Anterior cingulate cortex (tissue), 58 donors: ENCODE measurements at places on chromosomes 5 and 9.

GRCh38 chr5:4541334-4541733 lies 598.8 kb upstream of the ADAMTS16 start:
- no peak for DNase-seq

DNA sequence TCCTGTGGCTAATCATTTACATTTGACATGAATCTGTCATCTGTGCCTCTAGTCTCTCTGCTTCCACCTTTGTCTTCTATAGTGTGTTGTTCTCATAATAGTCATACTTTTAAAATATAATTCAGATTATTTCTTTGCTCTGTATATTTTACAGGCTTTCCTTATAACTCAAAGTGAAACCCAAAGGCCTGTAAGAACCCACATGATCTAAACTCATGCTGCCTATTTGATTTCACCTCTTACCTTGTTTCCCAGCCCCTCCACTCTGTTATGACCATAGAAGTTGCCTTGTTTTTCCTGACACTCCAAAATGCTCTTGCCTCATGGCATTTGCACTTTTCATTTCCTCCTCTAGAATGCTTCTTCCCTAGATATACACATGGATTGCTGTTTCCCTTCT lies 74.2 kb downstream of the COMMD10 start:
- no peak for DNase-seq

GRCh38 chr5:145856285-145856818 lies 16.5 kb downstream of the GRXCR2 start:
- DNase-seq, result peak; percentile 2

GRCh38 chr5:91119981-91120850 lies 262.9 kb downstream of the ARRDC3 start:
- DNase-seq, result no peak

GRCh38 chr5:60410427-60410826 lies 289.5 kb downstream of the DEPDC1B start:
- DNase-seq, result no peak

GRCh38 chr5:34620185-34620584 lies 35.9 kb upstream of the RAI14 start:
- no peak for DNase-seq

DNA sequence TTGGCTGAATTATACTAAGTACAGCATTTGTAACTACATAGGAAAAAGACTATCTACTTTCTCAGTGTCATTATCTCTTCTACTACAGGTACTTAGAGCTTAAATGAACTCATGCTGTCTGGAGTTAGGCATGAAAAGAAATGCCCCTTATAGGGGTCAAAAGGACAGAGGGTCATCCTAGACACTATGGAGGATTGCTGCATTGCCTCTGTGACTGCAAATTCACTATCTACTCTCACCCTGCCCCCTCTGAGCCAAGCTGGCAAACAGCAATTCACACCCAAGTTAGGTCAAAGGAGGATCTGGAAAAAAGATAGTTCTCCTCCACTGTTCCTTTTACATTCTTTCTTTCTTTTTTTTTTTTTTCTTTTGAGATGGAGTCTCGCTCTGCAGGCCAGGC lies 36.7 kb downstream of the ANKRD31 start:
- DNase-seq, result no peak

GRCh38 chr5:78751872-78752271 lies 103.3 kb upstream of the LHFPL2 start:
- no peak for DNase-seq

DNA sequence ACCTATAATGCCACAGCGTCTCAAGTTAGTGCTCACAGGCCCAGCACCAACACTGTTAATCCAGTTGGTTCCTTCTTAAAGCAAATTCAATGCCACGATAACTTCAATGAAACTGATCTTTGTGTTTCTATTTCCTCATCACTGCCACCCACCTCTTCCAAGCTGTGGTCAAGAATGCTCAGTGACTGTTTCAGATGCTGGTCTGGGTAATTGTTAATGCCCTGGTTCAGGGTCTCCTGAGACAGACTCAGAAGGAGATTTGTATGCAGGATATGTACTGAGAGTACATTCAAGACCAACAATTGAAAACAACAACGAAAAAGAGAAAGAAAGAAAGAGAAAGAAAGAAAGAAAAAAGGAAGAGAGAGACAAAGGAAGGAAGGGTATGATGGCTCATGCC lies 505.3 kb downstream of the TLE4 start:
- DNase-seq, result no peak

- DNase-seq, result no peak
These were observed 260.5 kb downstream of the GADD45G start for GRCh38 chr9:89865357-89865756.

GRCh38 chr5:95283022-95283615 lies 1.8 kb downstream of the MCTP1 start:
- DNase-seq, result no peak

DNA sequence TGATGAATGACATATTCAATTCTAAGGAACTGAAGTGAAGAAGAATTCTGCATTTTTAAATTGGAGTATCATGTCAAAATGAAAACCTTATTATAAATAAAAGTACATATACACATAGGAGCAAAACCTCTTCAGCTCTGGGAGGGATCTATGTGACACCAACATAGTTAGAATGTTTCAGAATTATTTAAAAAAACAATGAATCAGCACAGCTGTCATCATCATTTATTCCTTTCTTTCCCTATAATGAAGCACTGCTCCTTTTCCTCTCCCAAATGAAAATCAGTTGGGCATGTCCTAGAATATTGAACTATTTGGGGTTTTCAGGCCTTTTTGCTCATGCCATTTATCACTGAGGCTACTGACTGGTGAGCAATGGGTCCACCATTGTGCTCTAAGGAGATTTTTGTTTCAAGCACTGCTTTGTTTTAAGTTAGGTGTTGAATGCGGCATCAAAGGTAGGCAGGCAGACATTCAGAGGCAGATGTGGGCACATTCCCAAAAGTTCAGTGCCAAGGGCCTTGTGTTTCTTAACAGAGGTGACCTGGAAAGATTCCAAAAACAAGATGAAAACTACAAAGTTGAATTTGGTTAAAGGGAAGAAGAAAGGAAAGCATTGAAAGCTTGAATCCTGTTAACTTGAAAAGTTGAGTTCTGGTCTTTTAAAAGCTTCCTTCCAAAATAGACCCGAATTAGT lies 126.4 kb upstream of the ADAMTSL1 start:
- no peak for DNase-seq

- no peak for DNase-seq
These were observed 274.5 kb downstream of the NSG2 start for GRCh38 chr5:174320051-174320450.

GRCh38 chr5:167245868-167246267 lies 1045.6 kb upstream of the WWC1 start:
- DNase-seq, result no peak

DNA sequence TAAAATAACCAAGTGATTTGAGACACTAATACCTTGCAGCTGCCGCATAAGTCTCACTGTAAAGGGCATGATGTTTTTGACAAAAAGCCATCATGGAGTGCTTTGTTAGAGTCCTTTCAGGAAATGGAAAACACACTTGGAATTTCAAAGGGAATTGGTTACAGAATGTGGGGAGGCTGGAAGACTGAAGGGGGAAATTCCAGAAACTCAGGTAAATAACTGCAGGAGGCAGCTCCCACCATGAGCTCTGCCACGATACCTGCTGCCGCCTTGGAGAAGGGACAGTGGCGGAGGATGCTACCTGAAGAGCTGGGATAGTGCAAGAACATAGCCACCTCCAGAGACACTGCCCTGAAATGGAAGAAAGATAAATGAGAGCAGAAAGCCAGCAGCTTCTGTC lies 66.9 kb downstream of the PRKACG start:
- no peak for DNase-seq

GRCh38 chr9:119802621-119803020 lies 433.4 kb upstream of the BRINP1 start:
- no peak for DNase-seq

- no peak for DNase-seq
These were observed 546.8 kb upstream of the ZNF608 start for GRCh38 chr5:125293223-125293622.

GRCh38 chr9:87233899-87234455 lies 263.7 kb upstream of the DAPK1 start:
- no peak for DNase-seq

DNA sequence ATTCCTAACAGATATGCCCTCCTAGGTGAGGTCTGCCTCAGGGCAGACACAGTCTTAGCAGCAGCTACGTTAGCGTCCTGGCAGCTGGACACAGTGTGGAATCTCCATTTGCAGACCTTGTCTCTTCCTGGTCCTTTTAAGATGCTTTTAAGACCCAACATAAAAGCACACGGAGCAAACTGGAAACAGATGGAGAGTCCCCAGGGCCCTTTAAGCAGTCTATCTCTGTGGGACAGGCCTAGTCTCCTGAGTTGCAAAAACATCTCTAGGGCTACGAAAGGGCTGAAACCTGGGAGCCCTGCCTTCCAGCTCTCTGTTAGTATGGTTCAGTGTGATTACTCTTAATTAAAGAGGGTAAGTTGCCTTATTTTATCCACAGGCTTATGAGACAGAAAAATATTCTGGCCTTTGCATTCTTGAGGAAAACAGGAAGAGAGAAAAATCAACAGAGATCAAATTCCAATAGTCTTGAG lies 66.0 kb upstream of the GNA14 start:
- no peak for DNase-seq

- no peak for DNase-seq
These were observed 31.6 kb downstream of the C9orf40 start for GRCh38 chr9:74920944-74921626.

DNA sequence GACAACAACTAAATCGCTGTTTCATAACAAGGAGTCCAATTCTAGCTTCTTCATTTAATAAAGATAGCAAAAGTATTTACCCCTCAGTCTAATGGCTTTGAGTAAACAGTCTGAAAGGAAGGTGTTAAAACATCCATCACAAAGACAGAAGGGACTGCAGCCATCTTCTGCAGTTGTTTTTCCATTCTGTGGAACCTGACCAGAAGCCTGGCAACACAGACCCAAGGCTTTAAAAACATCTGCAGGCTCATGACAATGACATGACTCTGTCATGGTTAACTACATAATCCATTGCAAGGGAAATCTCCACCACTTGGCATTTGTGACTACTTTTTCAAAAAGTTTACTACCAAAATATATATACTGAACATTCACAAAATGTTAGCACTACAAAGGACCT lies 51.9 kb downstream of the ELL2 start:
- no peak for DNase-seq

- DNase-seq, result no peak
These were observed 5.5 kb upstream of the AOPEP start for GRCh38 chr9:94720846-94721549.

DNA sequence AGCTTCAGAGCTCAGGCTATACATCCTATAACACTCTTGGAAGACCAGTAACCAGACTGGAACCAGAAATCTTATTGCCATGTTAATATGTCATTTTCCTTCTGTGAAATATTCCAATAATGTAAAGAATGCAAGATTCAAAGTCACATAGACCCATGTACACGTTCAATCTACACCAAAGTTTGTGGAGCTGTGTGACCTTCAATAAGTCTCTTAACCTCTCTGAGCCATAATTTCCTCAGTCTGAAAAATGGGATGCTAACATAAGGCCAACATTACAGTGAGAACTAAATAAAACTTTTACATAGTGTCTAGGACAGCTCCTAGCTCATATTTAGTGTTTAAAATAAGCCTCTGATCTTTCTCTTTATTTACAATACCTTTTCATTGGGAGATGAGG lies 70.4 kb downstream of the ARRDC3 start:
- DNase-seq, result no peak

DNA sequence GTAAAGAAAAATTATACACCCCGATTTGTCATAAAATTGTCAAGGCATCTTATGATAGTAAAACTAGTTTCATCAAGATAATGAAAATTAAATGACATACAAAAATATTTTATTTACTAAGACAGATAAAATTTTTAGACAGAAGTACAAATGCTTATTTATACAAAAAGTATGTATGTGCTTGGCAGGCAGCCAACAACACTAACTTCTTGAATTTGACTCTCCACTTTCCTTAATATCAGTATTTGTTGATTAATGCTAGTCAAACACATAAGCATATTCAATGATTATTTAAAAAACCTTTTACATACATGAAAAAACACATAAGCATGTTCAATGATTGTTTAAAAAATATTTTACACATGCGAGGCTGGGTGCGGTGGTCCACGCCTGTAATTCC lies 1079.9 kb upstream of the CDH6 start:
- DNase-seq, result no peak

DNA sequence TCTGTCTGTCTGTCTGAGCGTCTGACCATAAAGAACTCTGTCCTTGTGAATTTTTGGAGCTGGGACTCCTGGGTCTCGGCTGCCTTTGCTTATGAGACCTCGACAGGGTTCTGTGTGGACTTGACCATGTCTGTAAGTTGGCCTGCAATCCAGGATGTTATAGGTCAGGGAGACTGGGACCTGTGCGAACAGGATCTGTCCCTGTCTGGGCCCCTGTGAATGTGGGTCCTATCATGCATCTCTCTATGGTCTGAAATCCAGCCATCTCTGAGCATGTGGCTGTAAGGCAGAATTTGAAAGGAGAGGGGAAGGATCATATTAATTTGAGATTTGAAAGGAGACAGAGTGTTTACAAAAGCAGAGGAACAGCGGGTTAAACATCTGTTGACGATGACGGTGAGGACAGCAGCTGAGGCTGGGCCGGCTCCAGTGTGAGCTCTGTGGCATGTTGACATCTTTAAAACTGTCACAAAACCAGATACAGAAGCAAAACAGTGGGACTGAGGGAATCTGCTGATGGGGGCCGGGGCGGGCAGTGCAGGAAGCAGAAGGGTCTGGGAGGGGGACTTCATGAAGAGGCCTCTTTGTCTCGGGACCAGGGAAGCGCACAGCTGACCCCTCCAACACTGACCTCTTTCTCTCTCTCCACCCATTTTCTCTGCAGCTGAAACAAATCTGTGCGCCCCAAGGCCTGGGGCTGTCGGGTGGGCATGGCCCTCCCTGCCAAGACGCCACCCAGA lies 19.1 kb upstream of the MVB12B start:
- DNase-seq, result peak; percentile 86

DNA sequence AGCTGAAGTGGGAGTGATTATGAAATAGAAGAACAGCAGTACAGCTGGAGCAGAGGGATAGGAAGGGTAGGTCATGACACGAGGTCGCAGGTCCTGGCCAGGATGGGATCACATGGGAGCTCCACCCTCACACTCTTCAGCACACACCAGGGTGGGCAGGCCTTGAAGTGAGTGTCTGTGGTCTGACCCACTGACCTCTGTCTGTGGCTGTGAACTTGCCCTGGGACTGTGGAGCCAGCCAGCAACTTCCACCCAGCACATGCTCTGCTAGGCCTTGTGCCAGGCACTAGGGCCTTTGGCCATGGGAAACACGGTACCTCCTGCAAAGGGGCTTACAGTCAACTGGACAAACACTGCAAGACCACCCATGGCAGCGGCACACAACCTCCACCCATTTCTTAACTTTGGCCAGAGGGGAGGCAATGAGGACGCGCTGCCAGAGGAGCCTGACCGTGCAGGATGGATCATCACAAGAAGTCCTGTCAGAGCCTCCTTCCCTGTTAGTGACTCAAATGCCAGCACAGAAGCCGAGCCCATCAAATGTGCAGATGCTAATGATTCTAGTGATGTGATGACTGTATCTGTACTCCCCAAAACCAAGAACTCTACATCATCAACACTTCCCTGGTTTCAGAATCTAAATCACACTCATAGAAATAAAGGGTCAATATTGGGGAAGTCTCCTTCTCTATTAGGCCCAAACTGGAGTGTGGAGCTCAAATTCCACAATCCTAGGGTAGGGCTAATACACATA lies 113.6 kb downstream of the DPYSL3 start:
- no peak for DNase-seq

GRCh38 chr5:76838481-76839261 lies 11.1 kb upstream of the S100Z start:
- no peak for DNase-seq

- DNase-seq, result no peak
These were observed 28.6 kb downstream of the PTPDC1 start for GRCh38 chr9:94112716-94113465.
